Posterior cingulate gyrus (tissue), 11 donors: ENCODE measurements at places on chromosomes 5 and 9.
A peak's percentile ranks its signal among the peaks of the same experiment; 100 is the strongest.

- no peak for DNase-seq
Measured at GRCh38 chr5:94853120-94853519, 234.7 kb downstream of the SLF1 start.

DNA sequence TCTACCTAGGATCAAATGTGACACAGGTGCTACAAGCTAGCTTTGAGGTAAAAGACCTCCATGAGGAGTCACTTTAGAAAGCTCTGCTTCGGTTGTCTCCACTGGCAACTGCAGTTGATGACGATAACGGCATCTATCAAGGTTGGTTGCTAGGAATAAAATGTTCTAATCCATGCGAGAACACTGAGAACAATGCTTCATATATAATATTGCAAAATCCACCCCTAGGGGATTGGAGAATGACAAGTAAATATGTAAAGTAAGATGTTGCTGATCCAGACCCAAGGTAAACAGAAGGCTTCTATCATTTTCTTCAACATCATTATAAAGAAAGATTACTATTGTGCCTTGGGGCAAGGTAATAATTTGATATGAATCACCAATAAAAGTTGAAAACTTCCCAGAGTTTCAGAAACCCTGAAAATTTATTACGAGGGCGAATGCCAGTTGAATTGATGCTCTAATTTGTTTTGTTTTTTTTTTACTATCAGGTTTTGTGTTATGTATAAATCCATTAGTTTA is 1003.4 kb downstream of the CDH18 start:
- no peak for DNase-seq

DNA sequence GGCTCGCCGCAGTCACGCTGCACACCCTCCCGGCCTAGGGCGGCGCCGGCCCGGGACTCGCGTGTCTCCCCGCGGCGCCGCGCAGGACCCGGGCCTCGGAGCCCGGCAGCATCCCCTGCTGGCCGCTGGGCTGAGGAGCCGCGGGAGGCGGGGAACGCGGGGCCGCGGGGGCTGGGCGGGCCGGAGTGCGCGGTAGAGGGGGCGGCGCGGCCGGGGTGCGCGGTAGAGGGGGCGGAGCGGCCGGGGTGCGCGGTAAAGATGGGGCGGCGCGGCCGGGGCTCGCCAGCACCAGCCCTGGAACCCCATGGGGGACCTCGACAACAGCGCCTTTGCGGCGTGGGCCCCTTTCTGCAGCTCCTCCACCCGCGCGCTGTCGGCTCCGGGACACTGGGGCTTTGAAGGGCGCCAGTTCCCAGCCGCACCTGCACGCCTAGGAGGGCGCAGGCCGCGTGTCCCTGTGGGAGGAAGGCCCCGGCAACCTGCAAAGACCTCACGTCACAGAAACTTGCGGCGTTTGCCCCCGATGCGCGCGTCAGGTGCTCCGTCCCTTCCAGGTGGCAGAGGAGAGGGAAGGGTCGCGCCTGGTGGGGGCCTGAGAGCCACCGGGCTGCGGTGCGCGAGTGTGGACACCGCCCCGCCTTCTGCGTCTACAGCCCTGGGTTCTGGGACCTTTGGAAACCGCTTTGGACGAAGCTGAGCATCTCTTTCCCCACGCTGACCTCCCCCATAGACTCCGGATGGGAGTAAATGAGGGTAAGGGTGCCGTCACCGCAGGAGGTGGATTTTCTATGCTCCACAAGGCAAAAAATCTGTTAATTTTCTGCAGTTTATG is 49.6 kb downstream of the NSUN2 start:
- DNase-seq: peak; percentile 54

- no peak for DNase-seq
Measured at GRCh38 chr9:77616191-77616590, 31.9 kb downstream of the GNA14 start.

DNA sequence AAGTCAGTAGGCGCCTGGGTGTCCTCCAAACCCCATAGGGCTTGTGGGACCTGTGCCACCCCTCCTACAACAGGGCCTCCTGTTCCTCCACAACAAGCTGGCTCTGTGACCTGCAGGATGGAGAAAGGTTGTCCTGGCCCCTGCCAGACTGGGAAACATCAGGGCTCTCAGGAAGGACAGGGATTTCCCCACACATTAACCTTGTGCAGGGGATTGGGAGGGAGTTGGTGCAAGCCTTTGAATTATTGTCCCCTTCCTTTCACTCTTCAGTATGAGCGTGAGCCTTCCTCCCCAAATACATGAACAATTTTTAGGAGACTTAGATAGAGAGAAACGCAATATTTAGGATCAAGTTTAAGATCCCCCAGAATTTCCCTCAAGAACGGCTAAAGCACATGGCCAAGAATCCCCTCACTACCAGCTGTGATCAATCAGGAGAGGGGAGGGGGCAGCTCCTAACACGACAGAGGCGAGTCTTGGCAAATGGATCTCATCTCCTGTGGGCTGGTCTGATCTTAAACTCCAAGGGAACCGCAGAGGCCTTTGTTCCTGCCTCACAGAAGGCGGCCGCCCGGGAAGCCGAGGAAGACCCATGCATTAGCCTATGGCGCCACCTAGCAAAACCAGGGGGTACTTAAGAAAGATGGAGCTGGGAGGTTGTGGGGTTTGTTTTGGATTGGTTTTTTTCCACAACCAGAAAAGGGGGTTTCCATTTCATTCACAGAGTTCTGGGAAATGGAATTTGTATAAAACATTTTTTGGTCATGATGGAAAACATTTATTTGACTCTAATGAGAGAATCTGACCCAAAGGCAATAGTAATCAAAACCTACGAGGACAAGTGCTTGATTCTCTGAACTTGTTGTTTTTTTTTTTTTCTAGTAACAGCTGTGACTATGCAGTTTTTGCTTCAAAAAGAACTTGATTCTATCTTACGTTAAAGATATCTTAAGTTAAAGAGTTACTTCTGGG is 36.1 kb upstream of the OSMR start:
- peak; percentile 75 for DNase-seq

GRCh38 chr9:1794547-1795270 is 220.4 kb upstream of the SMARCA2 start:
- DNase-seq: no peak

- no peak for DNase-seq
Measured at GRCh38 chr5:154461531-154461930, 15.7 kb downstream of the SAP30L start.

- no peak for DNase-seq
Measured at GRCh38 chr5:5335700-5336264, 86.7 kb upstream of the ICE1 start.

DNA sequence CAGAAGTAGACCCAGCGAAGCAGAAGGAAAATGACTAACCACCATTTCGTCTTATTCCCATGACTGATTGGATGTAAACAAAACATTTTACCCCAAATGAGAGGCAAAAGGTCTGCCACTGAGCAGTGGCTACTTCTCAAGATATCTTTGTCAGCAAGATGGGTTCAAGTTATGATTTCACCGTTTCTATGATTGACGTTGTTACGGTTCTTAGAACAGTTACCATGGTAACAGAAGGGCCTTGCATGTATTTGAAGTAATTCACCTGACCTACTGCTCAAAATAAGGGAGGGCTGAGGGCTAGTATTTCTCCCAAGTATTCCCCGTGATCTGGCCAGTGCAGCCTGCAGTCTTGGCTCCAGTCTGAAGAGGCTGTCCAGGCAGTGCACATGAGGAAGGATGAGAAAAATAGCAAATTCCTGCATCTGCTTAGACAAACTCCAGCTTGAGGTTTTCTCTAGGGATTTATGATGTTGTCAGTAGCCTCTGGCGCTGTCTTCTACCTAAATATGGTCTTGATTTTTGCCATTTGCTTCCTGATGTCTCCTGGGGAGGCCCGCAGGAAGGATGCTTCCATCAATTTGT is 372.7 kb downstream of the TMEM38B start:
- no peak for DNase-seq

- DNase-seq: no peak
Measured at GRCh38 chr5:9930156-9930555, 300.0 kb upstream of the TAS2R1 start.

DNA sequence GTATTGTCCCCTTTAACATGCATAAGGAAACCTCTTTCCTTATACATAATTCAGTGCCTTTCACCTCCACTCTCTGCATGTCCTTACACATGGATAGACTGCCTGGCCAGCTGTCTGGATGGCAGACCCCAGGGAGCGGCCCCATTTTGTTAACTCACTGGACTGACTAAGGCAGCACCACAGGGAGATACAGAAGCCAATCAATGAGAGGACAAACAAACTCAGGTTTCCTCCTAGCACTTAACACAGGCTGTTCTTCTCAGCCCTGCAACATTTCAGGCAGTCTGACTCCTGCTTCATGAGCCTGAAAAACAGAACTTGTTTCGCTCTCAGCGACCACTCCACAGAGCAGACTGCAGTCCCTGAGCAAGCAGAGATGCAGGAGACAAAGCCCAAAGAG is 135.4 kb upstream of the RASEF start:
- no peak for DNase-seq
